ENCODE measurements at places on chromosomes 11 and 22.

DNA sequence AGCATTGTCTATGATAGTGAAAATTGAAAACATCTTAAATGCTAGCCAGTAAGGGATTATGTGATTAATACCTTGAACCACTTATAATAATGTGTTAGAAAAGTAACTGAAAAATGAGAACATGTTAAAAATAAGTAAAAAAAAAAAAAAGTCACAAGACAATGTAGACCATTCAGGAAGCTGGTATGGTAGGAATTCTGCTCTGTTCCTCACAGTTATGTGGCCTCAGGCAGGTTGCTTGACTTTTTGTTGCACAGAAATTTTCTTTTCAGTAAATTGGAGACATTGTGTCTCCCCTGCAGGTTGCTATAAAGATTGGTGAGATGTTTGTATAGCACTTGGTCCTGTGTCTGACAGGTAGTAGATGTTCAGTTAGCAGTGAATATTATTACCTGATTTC is 17.3 kb upstream of the PLET1 start:
- no peak for DNase-seq

DNA sequence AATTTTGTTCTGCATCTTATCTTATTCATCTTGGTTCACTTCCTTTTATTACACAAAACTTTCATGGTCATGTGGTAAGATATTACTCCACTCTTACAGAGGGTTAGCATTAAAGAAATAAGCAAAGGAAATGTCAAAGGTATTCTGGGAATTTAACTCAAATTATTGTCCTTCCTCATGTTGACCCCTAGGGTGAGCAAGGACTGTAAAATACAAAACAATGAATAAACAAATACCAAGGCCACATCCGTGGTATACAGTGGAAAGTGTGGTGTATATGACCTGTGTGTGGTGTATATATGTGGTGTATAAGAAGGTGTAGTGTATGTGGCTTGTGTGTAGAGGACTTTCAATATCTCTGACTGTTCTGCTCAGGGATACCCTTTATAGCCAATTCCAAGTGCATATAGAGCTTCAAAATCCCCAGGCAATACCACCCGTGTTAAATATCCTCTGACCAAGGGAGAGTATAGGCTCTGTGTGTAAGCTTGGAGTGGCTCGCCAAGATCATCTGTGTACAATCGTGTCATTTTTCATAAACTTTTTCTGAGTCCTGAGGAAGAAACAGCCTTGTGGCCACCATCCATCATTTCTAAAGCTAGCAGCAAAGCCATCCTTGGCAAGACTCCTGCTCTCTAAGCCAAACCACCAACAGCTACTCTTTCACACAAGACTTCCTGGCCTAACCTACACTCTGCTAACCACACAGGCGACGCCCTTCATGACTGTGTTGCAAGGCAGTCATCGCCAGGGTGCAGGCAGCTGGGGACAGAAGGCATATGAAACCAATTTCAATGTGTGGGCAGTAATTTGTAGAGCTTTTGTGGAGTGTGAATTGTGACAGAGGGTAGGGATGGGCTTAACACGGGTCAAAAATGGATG is 548.0 kb downstream of the ETS1 start:
- no peak for DNase-seq

DNA sequence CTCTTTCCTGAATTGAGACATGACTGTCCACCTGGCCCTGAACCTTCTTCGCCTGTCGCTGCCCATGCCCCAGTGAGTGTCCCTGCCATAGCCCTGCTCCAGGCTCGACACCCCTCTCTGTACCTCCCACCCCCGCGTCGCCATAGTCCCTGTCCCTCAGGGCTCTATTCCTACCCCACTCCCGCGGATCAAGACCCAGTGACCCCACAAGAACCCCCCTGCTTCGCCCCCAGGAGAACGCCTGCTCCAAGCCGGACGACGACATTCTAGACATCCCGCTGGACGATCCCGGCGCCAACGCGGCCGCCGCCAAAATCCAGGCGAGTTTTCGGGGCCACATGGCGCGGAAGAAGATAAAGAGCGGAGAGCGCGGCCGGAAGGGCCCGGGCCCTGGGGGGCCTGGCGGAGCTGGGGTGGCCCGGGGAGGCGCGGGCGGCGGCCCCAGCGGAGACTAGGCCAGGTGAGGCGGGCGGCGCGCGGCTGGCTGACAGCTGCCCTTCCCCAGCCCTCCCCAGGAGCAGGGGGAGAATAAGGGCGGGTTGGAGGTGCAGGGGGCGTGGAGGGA is 5.6 kb downstream of the NRGN start:
- no peak for DNase-seq

DNA sequence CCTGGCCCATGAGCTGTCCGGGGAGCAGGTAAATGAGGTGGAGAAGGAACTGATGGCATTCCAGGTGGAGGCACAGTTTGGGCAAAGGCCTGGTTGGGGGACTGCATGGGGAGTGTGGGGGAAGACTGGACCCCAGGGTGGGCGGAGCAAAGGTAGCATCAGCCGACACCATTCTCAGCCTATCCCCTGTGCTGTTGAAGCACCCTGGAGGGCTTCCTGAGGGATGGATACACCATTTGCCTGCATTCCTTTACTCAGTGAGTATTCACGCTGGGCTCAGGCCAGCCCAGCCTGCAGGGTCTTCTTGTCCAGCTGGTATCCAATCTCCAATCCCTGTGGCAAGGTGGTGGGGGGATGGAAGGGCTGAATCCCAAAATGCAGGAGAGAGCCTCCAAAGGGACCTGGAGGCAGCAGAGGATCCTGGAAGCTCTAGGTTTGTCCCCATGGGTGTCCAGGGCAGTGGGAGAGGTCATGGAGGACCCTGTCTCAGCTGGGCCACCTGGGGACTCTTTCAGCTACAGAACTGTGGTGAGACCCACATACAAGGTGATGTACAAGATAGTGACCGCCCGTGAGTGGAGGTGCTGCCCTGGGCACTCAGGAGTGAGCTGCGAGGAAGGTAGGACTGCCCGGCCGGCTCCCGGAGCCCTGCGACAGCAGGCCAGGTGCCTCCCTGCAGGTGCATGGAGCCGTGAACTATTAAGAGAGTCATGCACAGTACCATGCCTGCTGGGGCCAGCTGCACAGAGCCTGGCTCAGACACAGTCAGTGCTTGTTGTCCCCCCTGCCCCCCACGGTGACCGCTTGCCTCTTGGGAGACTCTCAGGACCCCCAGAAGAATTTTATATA is 9.5 kb downstream of the EMID1 start:
- DNase-seq = no peak

DNA sequence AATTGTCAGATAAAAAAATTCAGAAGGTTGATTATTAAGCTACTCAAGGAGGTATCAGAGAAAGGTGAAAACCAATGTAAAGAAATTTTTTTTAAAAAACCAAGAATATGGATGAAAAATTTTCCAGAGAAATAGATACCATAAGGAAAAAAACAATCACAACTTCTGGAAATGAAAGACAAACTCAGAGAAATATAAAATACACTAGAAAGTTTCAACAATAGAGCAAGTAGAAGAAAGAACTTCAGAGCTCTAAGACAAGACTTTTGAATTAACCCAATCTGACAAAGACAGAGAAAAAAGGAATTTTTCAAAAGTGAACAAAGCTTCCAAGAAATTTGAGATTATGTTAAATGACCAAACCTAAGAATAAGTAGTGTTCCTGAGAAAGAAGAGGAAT is 62.9 kb upstream of the TEAD1 start:
- DNase-seq = no peak

DNA sequence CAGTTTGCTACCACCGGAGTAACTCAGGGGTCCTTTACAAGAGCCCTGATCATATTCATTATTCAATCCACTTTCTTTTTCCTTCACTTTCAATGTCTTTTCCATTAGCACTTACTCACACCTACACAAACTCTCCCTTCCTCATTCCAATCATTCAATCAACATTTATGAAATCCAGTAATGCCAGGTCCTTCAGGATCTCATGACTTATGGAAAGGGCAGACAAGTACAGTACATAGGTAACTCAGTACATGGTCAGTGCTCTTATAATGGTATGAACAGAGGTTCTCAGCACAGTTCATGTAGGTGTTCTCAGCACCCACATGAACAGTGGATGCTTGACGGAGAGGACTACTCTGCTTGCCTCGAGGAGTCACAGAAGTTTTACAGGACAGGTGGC is 106.6 kb downstream of the USP35 start:
- DNase-seq = peak; percentile 12

- no peak for DNase-seq
Measured at GRCh38 chr11:16028419-16028818, 327.9 kb downstream of the SOX6 start.
